ENCODE measurements at places on chromosomes 2 and 18. TPM values are rescaled to one million over a fixed set of nuclear protein-coding genes. Genes with fewer than 3 reads are reported as not detected.

GRCh38 chr18:46019936-46020335, 52.1 kb downstream of the PSTPIP2 start:
- no peak for DNase-seq

DNA sequence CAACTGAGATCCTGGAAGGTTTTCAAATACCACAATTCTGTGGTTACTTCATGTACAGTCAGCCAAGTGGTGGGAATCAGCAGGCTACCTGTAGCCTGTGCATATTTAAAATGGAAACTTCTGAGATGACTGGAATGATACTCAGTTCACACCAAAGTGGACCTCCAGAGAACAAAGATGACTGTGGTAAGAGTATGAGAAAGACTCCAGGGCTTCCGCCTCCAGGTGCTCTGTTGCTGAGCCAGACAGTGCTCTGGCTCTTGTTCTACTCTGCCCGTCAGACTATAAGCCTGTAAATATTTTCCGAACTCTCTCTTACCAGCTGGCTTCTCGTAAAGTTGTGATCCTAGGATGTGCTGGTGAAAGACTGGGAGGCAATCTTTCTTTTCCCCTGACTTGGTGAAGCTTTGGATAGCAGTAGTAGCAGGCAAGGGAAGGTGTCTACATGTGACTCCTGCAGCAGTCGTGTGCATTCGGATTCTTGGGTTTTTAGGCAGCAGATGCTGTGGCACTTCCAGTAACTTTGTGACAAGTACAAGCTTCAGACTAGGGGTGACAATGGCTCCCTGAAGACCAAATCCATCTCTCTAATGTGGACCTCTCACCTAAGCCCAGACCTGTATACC, 23.1 kb downstream of the ST3GAL5 start:
- peak; percentile 93 for DNase-seq

DNA sequence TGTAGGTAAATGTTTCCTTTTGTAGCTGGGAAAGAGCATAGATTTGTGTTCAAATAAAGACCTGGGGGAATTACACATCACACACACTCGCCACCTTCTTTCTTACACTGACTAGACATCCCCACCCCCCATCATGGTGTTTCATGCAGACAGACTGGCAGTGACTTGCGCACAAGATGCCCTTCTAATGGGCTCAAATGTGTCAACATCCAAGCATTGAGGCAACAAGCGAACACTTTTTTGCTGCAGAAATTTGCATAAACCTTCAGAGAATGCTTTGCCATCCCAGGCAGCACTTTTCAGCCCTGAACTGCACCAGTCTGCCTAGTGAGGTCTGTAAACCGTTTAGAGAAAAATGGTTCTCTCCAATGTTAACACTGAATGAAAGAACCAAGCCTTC, 4.5 kb downstream of the HOXD8 start:
- no peak for DNase-seq

DNA sequence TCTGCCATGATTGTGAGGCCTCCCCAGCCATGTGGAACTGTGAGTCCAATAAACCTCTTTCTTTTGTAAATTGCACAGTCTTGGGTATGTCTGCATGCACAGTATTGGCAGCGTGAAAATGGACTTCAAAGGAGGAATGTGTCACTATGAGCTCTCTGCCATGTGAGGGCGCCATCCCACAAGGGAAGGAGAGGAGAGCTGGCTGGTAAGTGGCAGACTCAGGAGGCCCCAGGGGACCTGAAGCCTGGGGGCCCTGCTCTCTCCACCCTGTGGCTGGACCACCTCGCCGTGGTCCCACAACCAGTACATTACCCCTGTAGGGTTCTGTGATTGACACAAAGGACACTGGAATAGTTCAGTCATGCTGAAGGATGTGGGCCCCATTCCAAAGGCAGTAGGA, 122.1 kb downstream of the RPIA start:
- DNase-seq, result no peak

DNA sequence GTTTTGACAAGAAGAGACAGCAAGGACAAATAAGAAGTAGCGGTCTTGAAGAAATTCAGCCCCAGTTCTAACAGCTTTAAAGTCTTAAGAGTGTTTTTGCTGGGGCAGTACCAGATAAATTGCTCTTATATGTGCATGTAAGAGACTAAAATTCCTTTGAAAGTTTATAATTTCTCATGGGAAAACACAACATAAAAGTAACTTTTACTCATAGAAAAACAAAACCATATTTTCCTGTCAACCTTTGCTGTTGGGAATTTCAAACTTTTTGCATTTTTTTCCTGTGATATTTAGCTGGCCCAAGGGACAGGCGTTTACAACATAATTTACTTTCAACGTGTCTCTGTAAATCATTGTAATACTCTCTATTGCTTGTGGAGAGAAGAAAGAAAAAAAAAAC, 767.8 kb upstream of the ZEB2 start:
- DNase-seq, result no peak

GRCh38 chr2:15802657-15803542, 137.4 kb upstream of the MYCN start:
- no peak for DNase-seq

- DNase-seq, result peak; percentile 55
Observed at GRCh38 chr18:3594760-3595368, 144.9 kb downstream of the TGIF1 start.

DNA sequence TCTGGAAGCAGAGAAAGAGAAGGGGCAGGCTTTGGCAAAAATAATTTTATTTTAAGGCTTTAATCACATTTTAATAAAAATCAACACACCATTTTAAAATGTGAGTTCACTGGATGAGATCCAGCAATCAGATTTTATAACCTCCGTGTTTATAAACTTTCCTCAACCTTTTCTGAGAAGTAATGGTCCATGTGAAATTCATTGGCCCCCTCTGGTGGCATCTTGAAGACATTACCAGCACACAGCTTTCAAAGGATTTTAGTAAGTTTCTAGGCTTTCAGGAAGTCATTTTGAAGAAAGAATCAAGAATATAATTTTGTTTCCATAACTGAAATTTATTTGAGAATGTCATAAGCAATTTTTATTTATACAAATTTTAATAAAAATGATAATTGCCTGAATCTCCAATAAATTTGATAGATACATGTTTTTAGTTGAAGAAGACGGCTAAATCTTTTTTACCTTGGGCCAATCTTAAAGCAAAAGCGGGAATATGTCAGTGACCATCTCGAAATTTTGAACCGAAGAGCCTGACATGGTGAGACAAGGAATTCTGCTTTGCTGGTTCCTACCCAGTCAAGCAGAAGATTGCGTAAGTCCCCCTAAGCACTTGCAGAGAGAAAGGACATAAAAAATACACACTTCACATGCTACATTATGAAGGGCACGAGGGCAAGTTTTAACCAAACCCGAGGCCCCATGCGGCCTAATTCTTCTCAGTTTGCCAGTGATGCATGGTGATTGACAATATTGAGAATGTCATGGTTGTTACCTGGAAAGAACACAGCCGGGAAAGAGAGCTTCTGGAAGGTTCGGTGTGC, 128.4 kb upstream of the CBLN2 start:
- DNase-seq, result peak; percentile 23

DNA sequence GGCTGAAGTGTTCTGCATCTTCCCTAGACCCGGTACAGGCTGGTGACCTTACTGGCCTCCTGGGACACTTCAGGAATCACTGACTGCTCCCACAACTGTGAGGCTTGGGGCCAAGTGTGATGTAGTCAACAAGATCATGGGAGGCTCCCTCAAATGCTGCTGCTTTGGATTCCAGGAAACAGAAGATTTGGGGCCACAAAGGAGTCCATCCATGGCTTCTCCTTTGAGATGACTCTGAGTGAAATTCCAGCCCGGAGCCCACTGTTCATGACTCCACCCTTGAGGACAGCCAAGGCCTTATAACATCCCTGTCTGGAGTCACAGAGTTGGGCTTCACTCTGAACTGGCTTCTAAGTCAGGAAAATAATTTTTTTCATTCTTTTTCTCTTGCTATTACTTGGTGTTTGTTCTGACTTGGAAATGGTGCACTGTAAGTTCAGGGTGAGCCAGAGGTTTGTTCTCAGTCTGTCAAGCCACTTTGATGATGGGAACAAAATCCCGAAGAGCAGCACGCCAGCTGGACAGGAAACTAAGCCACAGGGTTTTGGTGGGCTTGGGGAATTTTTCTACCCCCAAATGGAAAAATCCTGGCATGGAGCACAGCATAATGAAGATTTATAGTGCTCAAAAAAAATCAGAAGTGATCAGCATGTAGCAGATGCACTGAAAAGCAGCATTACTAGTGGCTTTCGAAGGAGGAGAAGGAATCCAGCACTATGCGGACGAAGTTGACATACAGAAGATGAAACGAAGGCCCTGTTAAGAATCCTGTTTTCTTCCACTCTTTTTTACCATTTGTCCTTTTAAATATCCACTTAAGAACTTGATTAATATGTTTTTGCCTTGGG, 98.1 kb upstream of the ZFP36L2 start:
- DNase-seq, result no peak

DNA sequence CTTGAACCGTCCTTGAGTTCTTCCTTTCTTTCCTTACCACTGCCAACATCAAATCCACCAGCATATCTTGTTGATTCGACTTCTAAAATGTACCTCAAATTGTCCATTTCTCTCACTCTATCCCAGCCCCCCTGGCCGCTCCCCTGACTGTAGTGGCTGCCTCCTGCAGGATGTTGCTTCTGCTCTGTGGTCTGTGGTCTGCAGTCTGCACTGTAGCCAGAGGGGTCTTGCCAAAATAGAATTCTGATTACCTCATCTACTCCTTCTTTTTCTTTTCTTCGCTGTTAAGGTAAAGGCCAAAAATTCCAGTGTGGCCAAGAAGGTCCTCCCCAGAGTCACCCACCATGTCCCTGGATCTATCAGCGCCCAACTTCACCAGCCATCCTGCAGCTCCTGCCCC, 79.5 kb upstream of the ALPP start:
- DNase-seq, result no peak

- DNase-seq, result no peak
Observed at GRCh38 chr2:53334610-53335009, 433.0 kb upstream of the CHAC2 start.

GRCh38 chr2:231928901-231929725, 2.9 kb upstream of the NPPC start:
- no peak for DNase-seq

DNA sequence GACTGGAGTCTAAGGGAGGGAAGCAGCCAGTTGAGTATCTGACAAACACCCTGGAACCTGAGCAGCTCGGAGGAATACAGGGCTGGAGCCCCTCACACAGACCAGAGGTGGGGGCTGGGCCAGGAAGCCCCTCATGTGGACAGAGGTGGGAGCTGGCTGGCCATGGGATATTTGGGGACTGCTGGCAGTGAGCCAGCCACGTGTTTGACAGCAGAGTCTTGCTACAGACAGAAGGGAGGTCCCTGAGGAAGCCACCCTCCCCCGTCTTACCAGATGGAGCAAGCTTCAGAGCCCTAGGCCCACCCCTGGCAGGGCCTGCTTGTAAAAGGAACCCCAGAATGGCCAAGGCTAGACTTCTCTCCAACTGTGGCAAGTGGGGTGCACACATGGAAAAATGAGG, 3.6 kb upstream of the MTERF4 start:
- no peak for DNase-seq

DNA sequence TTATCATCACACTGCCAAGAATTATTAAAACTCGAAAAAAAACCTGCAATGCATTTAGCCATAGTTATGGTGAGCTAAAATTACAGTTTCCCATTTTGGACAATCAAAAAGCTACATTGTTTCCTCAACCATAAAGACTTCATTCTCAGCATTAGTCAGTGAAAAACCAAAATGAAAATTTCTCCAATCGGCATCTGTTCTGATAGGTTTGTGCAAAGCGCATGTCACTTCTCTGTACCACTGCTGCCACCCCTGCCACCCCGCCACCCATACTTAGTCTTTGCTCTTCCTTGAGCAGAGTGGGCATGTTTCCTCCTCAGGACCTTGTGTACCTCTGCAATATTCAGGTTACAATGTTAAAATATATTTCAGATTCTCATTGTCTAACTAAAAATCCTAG, 7.1 kb upstream of the ZBTB14 start:
- DNase-seq, result no peak

DNA sequence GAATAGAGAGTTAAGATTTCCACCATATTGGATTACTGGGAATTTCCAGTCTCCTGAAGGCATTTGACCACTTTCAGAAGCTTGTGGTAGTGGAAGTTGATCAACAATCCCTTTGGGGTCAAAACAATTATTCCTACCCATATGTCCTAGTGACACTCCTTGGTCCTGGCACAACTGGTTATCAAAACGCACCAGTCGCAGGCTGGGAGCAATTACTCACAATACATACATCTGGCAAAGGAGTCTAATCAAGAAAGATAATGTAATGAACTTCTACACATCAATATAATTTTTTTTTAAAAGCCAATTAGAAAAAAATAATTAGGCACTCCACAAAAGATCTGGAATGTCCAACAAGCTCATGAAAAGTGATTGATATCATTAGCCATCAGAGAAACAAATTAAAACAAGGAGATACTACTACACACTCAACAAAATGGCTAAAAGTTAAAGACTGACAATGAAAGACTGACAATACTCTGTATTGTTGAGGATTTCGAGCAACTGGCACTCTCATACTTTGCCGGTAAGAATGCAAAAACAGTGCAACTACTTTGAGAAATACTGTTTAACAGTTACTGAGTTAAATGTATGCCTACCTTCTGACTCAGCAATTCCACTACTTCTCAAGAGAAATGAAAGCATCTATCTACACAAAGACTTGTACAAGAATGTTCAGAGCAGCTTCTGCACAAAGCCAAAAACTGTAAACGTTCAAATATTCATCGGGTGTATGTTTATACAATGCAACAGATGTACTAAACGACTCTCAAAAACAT, 2.0 kb downstream of the INO80C start:
- DNase-seq, result peak; percentile 49

KIAA2012 gene
- polyA plus RNA-seq, result 0.09 TPM

NYAP2 gene
- polyA plus RNA-seq, result not detected

KRTCAP3 gene
- 0.22 TPM for polyA plus RNA-seq

GPR55 gene
- not detected for polyA plus RNA-seq

FAHD2A gene
- 25.7 TPM for polyA plus RNA-seq

DUSP28 gene
- 3.9 TPM for polyA plus RNA-seq

POTEJ gene
- polyA plus RNA-seq, result 0.01 TPM

IGFBP2 gene
- polyA plus RNA-seq, result 26.0 TPM

RTN4 gene
- 1,326 TPM for polyA plus RNA-seq

CDH19 gene
- polyA plus RNA-seq, result not detected

SCN3A gene
- polyA plus RNA-seq, result 0.16 TPM

All from fibroblast of lung (primary cell).